Right atrium auricular region (tissue), 2 donors: ENCODE measurements at places on chromosomes 6 and 20.
A peak's percentile ranks its signal among the peaks of the same experiment; 100 is the strongest.

DNA sequence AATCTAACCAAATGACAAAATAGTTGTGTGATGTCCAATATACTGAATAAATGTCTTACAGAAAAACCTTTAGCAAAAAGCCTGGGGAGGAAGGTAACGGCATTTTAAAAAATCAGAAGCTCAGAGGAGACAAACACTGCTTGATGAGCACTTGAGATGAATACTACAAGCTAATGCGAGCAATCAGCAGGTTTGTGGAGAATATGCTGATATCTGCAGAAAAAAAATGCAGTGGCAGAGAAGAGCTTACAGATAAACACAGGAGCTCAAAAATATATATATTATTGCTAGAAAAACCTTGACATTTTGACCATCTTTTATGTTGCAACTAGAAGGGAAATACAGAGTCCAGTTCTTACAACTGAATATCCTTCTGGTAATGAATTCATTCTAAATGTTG, 972.7 kb downstream of the KIF16B start:
- no peak overlapping the region for H3K4me3 ChIP-seq
- no peaks in the 10 kb centered on the region for H3K4me1 ChIP-seq
- no peak for DNase-seq

GRCh38 chr6:113680301-113680700, 176.8 kb upstream of the MARCKS start:
- H3K27me3 ChIP-seq = no peaks in the 10 kb centered on the region
- H3K4me1 ChIP-seq = no peaks in the 10 kb centered on the region
- H3K36me3 ChIP-seq = no peaks in the 10 kb centered on the region
- DNase-seq = no peak
- H3K27ac ChIP-seq = no peak overlapping the region

DNA sequence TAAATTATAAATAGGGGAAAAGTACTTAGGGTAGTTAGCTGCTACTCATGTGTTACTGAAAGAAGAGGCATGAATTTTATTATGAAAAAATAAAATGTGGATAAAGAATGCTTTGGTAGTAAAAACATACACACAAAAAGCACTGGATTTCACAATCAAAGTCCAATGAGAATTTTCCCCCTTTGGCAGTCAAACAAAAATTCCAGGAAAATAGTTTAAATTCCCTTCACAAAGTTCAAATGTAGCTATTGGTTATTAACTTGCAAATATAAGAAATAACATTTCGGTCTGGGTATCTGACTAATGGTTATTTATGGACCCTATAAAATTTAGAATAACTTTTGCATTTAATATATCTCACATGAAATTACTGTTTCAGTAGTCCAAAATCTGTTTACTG, 210.4 kb downstream of the FOXC1 start:
- H3K27me3 ChIP-seq = no peaks in the 10 kb centered on the region
- DNase-seq = no peak

- H3K36me3 ChIP-seq = no peaks in the 10 kb centered on the region
- no peak within 1 kb of the TSS for H3K27ac ChIP-seq
- H3K4me3 ChIP-seq = peak within 1 kb of the TSS; percentile 45
These were observed at the start of gene FERMT1 for GRCh38 chr20:6122873-6123648. Gene FERMT1, minus strand, starts transcription at chr20:6123030. Its CDS starts 3,476 bp downstream, at chr20:6119554.

DNA sequence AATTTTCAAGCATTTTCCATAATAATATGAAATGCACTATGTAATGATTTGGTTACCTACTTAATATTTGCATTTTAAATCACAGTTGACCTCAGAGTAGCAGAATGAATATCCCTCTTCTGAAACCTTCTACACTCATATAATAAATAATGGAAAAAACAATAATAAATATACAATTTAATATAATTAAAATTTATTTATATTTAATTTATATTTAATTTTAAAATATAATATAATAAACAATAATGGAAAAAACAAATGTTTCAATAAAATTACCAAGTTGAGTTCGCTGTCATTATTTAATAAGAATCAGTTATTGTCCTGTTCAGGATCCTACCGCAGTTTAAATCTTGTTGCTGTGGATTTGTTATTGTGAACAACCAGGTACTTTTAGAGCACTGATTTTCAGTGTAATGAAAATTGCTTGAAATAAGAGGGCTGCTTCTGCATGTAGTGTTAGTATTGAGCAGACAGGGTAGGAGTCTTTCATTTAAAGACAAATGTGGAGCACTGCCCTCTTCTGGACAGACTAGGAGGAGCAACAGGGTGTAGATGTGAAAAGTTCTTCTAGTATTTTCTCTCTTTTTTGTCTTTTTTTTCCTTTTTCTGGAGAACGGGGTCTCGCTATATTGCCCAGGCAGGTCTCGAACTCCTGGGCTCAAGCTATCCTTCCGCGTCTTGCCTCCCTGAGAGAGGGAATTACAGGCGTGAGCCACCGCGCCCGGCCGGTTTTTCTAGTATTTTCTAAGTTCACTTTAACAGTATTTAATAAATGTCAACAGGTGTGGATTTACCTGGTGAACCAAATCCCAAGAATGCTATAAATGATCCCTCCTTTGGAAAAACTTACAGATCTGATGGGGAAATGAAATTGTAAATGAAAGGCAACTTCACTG, 13.6 kb downstream of the TRAPPC3L start:
- no peaks in the 10 kb centered on the region for H3K36me3 ChIP-seq
- H3K4me1 ChIP-seq = no peaks in the 10 kb centered on the region
- no peak overlapping the region for H3K27ac ChIP-seq
- H3K27me3 ChIP-seq = no peaks in the 10 kb centered on the region

GRCh38 chr6:12403201-12403826, 113.2 kb downstream of the EDN1 start:
- peaks cover 12% of the 10 kb centered on the region for H3K4me1 ChIP-seq
- no peak overlapping the region for H3K4me3 ChIP-seq
- H3K27me3 ChIP-seq = no peaks in the 10 kb centered on the region
- no peak overlapping the region for H3K27ac ChIP-seq
- no peaks in the 10 kb centered on the region for H3K36me3 ChIP-seq

DNA sequence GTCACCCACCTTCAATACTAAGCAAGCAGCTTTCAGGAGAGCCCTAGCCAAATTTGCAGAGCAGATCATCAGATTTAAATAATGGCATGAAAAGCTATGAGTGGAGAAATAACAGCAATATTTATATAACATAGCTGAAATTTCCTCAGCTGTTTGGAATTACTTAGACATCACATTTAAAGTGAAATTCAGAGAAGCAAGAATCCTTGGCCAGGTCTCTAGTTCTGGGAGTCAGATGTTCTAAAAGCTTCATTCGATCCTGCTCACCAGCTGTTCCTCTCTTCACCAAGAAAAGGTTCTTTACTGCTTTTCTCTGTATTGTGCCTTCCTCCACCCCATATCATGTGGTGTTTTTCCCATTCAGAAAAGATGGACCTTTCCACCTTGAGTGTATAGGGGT, 152.3 kb upstream of the JAG1 start:
- no peaks in the 10 kb centered on the region for H3K27me3 ChIP-seq
- H3K36me3 ChIP-seq = no peaks in the 10 kb centered on the region
- no peak for DNase-seq
- H3K27ac ChIP-seq = no peak overlapping the region
- no peaks in the 10 kb centered on the region for H3K4me1 ChIP-seq

GRCh38 chr6:7261852-7262461, 51.0 kb downstream of the SSR1 start:
- H3K36me3 ChIP-seq = no peaks in the 10 kb centered on the region
- H3K4me3 ChIP-seq = peak overlapping the region; percentile 67
- H3K27ac ChIP-seq = peak overlapping the region; percentile 83
- DNase-seq = no peak
